Mesenteric fat pad (tissue), 1 donor: ENCODE measurements at places on chromosomes 2 and 18. TPM values are rescaled to one million over a fixed set of nuclear protein-coding genes. Genes with fewer than 3 reads are reported as not detected.

DNA sequence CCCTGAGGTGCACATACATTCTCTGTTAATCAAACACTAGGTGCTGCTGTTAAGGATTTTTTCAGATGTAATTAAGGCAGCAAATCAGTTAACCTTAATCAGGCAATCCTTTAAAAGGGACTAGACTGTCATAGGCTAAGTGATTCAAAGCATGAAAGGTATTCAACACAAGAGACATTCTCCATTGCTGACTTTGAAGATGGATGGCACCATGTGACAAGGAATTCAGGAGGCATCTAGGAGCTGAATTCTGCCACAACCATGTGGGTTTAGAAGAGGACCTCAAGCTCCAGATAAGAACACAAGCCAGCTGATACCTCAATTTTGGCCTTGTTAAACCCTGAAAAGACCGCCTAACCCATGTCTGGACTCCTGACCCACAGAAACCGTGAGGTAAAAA lies 84.0 kb downstream of the SMAD2 start:
- DNase-seq, result no peak

The PIK3C3 gene
- 46.5 TPM for total RNA-seq

DNA sequence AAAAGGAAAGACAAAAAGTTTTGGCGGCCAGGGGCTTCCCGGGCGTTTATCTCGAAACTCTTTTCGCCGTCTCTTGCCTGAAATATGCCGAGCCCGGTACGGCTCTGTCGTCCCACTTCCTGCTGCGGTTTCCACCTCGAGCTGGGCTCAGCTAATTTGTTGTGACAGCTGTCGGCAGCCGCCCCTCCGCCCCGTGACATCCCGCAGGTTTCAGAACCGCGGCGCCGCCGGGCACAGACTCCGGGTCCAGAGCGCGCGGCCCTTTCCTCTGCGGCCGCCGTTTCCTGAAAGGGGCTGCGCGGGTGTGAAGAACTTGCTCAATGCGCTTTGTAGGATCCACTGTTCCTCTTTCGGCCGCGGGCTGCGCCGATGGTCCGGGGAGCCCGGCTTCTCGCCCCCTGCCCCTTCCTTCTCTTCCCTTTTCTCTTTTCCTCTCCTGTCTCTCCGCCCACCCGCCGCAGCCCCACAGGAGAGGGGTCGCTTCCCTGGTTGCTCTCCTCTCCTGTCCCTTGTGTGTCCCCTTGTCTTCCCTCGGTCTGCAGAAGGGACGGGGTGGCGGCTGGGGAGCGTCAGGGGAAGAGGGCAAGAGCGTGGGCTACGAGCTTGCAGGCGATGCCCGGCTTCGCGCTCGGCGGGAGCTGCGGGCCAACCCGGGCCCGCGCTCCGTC lies 648 bp downstream of the ARID5A start:
- no peak for DNase-seq

- DNase-seq, result no peak
Measured at GRCh38 chr2:11665510-11666362, 4.3 kb downstream of the NTSR2 start.

DNA sequence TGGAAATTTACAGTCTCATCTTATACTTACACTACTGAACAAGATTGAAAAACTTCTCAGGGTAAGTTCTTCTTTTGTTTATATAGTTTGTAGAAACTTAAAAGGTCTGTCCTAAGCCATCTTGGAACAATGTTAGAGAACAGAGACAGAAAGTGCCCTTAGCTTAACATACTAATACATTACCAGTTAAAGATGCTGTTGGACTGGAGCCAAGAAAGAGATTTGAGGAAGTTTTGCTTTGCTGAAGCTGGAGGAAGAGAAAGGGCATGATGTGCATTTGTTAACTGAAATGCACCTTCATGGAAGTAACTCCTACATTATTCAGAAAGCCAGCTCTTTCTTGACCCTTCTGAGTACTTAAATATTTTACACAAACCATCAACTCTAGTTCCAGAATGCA lies 66.5 kb upstream of the TNFRSF11A start:
- no peak for DNase-seq

The FEV gene
- not detected for total RNA-seq

- DNase-seq, result no peak
Measured at GRCh38 chr2:190979906-190980629, 33.9 kb downstream of the STAT1 start.

DNA sequence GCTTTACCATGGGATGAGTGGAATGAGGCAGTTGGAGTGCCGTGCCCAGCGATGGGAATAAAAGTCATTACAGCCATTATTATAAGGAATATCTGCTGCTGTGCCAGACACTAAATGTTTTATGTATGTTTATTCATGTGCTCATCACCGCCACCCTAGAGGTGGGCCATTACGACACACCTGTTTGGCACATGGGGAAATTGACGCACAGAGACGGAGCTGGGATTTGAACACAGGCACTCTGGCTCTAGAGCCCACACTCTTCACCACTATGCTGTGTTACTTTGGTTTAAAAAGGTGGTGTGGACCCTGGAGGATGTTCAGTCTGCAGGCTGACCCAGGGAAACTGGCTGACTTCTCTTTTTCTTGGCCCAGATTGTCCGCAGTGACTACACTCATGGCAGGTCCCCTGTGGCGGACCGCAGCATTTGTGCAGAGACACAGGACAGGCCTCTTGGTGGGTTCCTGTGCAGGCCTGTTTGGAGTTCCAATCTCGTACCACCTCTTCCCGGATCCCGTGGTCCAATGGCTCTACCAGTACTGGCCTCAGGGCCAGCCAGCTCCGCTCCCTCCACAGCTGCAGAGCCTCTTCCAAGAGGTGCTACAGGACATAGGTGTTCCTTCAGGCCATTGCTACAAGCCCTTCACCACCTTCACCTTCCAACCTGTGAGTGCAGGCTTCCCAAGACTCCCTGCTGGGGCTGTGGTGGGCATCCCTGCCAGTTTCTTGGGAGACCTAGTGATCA lies 1.6 kb downstream of the TMEM177 start:
- peak; percentile 68 for DNase-seq

The PAPOLG gene
- total RNA-seq, result 10.7 TPM

The IL1B gene
- total RNA-seq, result 8.2 TPM

GRCh38 chr18:10059610-10060468 lies 146.0 kb downstream of the VAPA start:
- DNase-seq, result no peak

GRCh38 chr2:28365158-28365557 lies 27.5 kb upstream of the FOSL2 start:
- DNase-seq, result no peak

GRCh38 chr2:45634223-45634622 lies 17.3 kb upstream of the PRKCE start:
- no peak for DNase-seq

GRCh38 chr2:29066271-29066860 lies 8.0 kb downstream of the PCARE start:
- no peak for DNase-seq

DNA sequence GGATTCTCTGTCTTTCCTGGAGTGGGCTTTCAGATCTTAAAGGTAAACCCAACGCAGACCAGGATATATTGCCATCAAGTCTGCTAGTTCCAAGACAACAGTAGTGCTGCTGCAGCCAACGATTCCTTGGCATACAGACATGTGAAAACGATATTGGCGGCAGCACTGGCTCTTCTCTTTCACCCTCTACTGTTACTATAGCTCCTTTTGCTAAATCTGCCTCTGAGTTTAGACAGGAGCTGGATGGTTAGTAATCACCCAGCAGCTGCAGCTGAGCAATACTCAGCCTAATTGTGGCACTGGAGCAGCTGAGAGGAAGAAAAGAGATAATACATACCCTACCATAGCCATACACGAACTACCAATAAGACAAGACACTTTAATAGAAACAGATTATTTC lies 4.0 kb downstream of the YES1 start:
- no peak for DNase-seq

The TUBA3D gene
- total RNA-seq, result not detected

The CNGA3 gene
- 1.1 TPM for total RNA-seq

- DNase-seq, result no peak
Measured at GRCh38 chr2:198036029-198036879, 231.9 kb downstream of the PLCL1 start.

The DDX18 gene
- 51.6 TPM for total RNA-seq

The TPO gene
- total RNA-seq, result 17.5 TPM

DNA sequence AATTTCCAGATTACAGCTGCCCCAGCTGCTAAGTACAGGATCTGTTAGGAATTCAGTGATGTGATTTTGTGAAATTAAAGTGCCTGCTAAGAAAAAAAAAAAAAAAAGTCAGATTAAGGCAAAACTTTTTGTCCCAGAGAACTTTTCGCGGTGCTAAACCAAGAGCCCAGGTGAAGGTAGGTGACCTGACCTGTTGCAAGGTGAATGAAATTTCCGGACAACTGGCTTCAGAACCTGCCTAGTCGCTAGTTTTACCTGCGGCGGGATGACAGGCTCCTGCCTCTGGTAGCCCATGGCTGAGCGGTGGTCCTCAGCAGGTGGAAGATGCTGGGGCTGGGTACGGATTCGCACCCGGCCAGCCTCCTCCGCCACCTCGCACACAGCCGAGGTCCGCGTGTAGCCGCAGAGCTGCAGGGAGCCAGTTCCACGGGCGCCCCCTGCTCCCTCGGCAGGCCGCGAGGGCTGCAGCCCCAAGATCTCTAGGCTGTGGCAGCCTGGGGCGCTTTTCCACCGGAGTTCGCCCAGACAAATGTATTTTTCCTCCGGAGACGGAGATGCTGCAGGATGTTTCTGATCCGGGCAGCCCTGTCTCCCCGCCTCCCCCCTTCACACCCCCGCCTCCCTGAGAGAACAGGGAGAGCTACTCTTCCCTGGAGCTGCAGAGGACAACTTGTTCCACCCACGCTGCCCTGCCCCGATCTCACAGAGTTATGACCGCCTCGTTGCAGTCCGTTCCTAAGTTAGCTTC lies at the start of gene SLC38A11:
SLC38A11 (minus strand) TSS at position 572 of the 748 bp plus-strand sequence; CDS start at position 294, 278 bp downstream.
- no peak for DNase-seq
